Activated CD4-positive, CD25-positive, alpha-beta regulatory T cell treated with anti-CD3 and anti-CD28 coated beads, Interleukin-2, amount 50 U/mL, for 16 hours (primary cell): ENCODE measurements at places on chromosomes 4 and X.

- no peak for DNase-seq
Observed at GRCh38 chr4:121243485-121243884, 79.4 kb upstream of the TNIP3 start.

DNA sequence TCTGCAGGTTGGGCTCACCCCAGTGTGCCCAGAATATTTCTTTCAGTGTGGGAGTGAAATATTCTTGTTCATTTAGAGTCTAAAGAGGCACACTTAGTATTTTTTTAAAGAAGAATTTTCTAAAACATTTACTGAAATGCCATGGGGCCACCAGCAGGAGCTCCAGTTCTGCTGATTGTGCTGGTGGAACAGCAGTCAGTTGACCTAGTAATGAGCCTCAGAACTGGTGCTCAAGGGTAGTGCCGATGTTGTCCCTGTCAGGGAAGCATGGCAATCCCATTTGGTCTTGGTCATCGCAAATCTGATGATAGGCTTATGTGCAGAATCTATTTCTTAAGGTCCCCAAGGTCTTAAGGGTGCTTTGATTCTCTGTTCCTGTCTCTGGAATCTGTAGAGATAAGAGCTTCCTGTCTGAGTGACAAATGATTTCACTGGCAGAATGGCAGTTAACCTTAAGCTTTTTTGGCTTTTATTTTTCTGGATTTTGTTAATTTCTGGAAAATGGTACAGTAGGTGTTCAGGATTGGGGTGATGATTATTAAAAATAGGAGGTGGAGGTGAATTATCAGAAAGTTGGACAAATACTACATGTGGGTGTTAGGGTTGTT is 31.3 kb downstream of the JADE1 start:
- DNase-seq = no peak

- DNase-seq = no peak
Observed at GRCh38 chr4:164529058-164529457, 224.9 kb upstream of the SMIM31 start.

DNA sequence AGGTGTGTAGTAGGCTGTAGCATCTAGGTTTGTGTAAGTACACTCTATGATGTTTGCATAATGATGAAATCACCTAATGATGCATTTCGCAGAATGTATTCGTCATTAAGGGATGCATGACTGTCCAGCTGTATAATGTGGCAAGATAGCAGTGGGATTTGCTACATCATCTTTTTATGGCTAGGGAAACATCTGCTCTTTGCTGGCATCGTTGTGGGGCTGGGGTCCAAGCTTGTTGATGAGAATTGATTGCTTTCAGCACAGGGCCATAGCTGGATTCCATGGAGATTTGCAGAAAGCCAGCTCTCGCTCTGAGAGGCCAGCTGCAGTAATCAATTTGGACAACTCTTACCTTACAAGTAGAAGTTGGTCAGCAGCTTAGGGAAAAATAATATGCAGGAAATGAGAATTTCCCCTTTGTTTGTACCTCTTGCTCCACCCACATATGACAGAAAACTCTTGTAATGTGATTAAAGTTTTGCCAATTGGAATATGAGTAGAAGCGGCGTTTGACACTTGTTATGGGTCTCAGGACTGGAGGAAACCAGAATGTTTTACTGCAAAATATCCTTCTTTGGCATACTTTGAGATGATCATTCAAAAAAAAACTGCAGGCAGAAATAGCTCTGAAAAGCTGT is 310.5 kb downstream of the RAPGEF2 start:
- DNase-seq = no peak

DNA sequence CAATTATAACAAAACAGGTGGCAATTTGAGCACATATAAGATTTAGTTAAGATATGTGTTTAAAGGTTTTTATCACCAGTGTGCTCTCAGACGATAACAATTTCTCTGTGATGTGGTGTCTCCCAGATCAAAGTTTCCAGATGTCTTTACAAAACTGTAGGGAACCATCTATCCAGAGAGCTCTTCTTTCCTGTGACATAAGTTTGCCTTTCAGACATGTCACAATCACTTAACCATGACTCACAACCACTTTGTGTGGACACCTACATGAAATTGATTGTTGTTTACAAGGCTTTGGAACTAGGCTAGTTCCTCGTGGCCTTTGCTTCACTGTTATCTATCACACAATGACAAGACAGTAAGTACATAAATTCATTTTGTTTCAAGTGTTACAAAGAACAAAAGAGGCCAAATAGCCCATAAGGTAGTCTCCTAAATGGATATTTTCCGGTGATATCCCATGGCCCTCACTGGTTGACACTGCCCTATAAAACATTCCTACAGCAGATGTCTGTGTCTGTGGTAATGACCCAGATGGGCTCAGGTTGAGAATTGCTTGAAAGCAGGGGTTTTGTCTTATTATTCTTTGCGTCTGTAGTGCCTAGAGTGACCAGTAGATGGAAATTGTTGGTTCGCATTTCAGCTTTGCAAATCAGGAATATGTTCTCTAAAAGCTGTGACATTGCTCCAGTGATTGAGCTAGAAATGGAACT is 297.8 kb upstream of the FAM241A start:
- DNase-seq = no peak

DNA sequence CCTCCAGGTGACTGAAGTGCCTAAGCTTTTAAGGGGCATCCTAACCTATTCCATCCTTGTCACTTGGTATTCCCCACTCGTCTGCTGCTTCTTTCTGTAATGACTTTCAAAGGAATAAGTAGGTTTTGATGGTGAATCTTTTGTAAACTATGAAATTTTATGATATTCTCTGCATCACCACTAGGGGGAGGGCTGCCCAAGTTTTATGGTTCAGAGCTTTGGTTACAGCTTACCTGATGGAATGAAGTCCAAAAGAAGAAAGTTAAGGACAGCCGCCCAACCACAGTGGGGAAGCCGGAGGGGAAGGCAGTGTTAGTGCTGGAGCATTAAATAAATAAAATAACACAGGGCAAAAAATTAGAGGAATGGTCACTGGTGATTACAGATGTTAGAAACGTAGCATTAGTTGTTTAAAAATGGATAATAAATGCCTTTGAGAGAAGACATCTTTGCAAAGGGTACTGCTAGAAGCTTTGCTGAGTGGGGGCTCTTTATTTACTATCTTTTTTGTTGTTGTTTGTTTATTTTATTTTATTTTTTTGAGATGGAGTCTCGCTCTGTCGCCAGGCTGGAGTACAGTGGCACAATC is 204.9 kb downstream of the GBA3 start:
- DNase-seq = no peak

DNA sequence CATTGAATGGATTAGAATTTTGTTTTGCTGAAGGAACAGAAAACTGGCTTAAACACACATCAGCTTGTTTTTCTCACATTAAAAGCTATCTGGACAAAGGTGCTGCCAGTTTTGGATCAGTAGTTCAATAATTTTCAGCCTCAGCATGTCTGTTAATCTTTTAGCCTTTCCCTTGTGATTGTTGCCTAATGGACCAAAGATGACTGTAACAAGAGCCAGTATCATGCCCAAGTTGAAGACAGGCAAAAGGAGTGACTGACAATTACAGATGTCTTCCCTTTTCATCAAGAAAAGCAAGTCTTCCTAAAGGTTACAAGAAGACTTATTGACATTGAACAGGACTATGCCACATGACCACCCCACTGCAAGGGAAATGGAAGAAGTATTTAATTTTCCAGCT is 419.7 kb downstream of the MAPK10 start:
- DNase-seq = no peak

GRCh38 chrX:11426712-11427452 is 133.7 kb downstream of the AMELX start:
- DNase-seq = no peak

DNA sequence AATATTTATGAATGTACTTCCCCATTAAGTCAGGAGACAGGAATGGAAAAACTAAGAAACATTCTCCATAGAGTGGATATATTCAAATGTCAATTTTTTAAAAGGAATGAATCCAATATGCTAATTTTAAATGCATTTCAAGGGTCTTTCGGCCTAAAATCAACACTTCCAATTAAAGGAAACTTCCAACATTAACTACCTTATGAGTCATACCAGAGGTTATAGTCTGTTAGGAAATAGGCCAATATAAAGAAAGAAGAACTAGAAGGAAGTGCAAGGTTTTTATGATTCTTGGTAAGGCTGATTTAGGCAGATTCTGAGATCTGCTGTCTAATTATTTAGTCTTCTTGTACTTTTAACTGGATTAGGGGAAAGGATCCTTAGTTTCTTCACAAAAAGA is 260.1 kb upstream of the EDNRA start:
- DNase-seq = no peak

- DNase-seq = no peak
Observed at GRCh38 chr4:140227286-140227685, 73.3 kb upstream of the MAML3 start.
